ENCODE measurements at places on chromosomes 11 and 22. TPM values are rescaled to one million over a fixed set of nuclear protein-coding genes. Genes with fewer than 3 reads are reported as not detected.

DNA sequence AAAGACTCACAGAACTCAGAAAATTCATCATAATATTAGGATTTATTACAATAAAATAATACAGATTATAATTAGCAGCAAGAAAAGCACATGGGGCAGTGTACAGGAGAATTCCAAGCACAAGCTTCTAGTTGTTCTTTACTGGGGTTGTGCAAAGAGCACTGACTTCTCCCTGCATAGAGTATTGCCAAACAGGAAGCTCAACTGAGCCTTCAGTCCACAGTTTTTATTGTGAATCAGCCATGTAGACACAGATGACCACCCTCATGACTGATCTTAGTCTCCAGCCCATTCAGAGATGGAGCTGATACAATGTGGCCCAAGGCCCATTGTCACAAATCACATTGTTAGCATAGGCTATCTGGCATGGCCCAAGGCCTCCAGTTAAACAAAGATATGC, 798.9 kb downstream of the KCNA4 start:
- H3K36me3 ChIP-seq, result no peaks in the 10 kb centered on the region
- no peaks in the 10 kb centered on the region for H3K27me3 ChIP-seq
- no peak for DNase-seq
- no peak overlapping the region for H3K4me3 ChIP-seq
- H3K27ac ChIP-seq, result no peak overlapping the region

- no peak for DNase-seq
- H3K27me3 ChIP-seq, result no peaks in the 10 kb centered on the region
- no peak overlapping the region for H3K4me3 ChIP-seq
- H3K4me1 ChIP-seq, result no peaks in the 10 kb centered on the region
- H3K27ac ChIP-seq, result no peak overlapping the region
These were observed 10.1 kb upstream of the OR4A15 start for GRCh38 chr11:55357560-55358184.

GRCh38 chr11:5967708-5968107, 586 bp downstream of the OR56A5 start:
- H3K36me3 ChIP-seq, result no peaks in the 10 kb centered on the region
- H3K4me1 ChIP-seq, result no peaks in the 10 kb centered on the region
- H3K27ac ChIP-seq, result no peak overlapping the region
- H3K4me3 ChIP-seq, result no peak overlapping the region

- peak overlapping the region; percentile 10 for H3K4me3 ChIP-seq
- peaks cover 13% of the 10 kb centered on the region for H3K4me1 ChIP-seq
- peaks cover 29% of the 10 kb centered on the region for H3K27me3 ChIP-seq
These were observed 28.1 kb upstream of the FBXO3 start for GRCh38 chr11:33802194-33802950.

GRCh38 chr22:41857155-41857859, 24.4 kb downstream of the SREBF2 start:
- H3K27me3 ChIP-seq, result no peaks in the 10 kb centered on the region
- no peaks in the 10 kb centered on the region for H3K36me3 ChIP-seq
- no peak for DNase-seq

DNA sequence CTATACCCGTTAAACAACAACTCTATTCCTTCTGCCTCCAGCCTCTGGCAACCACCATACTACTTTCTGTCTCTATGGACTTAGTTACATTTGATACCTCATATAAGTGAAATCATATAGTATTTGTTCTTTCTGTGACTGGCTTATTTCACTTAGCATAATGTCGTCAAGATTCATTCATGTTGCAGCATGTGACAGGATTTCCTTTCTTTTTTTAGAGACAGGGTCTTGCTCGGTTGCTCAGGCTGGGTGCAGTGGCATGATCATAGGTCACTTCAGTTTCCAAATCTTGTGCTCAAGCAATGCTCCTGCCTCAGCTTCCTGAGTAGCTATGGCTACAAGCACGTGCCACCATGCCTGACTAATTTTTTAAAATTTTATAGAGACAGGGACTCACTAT, 29.4 kb upstream of the SORL1 start:
- no peak overlapping the region for H3K27ac ChIP-seq
- H3K4me3 ChIP-seq, result no peak overlapping the region
- H3K36me3 ChIP-seq, result no peaks in the 10 kb centered on the region
- DNase-seq, result no peak
- H3K4me1 ChIP-seq, result peaks cover 19% of the 10 kb centered on the region

DNA sequence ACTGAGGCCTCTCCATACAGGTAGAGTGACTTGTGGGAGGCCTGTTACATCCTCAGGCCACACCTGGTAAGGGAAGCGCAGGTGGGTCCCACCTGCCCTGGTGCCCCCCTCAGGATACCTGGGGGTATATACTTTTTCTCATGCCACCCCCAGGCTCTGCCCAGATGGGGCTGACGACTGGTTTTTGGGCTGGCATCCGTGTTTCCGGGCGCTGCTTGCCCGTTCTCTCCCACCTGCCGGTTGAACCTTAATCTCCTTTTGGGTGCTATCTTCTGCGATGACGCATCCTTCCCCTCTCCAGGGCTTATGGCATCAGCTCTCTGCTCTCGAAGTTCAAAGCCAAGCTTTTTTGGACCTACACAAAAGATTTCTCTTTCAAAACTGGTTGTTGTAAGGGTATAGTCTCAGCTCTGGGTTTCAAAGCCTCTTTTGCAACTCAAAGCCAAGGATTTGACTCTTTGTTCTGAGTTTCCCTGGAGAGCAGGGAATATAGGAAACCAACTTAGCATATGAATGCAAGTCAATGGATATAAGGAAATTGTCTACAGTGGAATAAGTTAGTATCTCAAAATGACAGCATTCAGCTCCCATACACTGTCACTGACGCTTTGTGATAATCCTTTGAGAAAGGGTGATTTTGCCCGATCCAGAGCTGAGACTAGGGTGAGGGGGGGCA, 8.6 kb upstream of the LRRC10B start:
- no peak overlapping the region for H3K27ac ChIP-seq
- H3K4me1 ChIP-seq, result no peaks in the 10 kb centered on the region
- H3K36me3 ChIP-seq, result no peaks in the 10 kb centered on the region

DNA sequence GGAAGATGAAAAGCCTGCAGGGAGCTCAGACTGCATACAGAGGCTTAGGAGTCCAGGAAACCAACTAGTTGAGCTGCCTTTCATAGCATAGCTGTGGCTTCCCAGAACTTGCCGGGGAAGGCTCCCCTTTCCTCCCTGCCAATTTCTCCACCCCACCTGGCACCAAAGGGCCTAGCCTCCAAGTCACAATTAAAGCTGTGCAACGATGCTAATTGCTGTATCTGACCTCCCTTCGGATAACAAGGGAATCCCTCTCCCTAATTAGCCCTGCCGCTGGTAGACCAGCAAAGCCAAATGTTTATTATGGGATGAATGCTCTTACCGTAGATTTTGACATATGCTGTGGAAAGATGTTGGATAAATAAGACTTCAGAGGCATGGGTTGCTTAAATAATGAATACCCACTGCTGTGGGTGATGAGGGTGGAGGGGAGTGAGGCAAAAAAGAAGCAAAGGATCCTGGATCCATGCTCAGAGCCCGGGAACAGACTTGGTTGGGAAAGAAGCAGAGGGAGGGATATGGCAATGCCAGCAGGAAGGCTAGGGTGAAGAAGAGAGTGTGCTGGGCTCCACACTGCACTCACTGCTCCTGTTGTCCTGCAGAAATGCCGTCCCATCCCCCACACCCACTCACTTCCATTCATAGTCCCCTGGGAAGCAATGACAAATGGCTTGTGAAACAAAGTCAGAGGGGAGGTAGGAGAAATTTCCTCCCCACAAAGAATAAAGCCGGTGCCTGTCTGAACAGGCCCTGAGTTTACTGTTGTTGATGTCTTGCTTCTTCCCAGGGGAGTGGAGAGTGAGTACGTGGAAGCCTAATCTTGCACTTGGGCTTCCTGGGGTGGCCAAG, 608.1 kb upstream of the CADM1 start:
- no peaks in the 10 kb centered on the region for H3K36me3 ChIP-seq
- DNase-seq, result no peak
- H3K4me3 ChIP-seq, result no peak overlapping the region
- no peaks in the 10 kb centered on the region for H3K27me3 ChIP-seq
- no peaks in the 10 kb centered on the region for H3K4me1 ChIP-seq

GRCh38 chr11:40170078-40170477, 1289.4 kb downstream of the LRRC4C start:
- no peak overlapping the region for H3K4me3 ChIP-seq
- no peak overlapping the region for H3K27ac ChIP-seq
- DNase-seq, result no peak
- H3K27me3 ChIP-seq, result no peaks in the 10 kb centered on the region
- H3K4me1 ChIP-seq, result no peaks in the 10 kb centered on the region

GRCh38 chr11:116558504-116559211, 214.1 kb downstream of the BUD13 start:
- no peak overlapping the region for H3K4me3 ChIP-seq
- H3K27ac ChIP-seq, result no peak overlapping the region
- H3K4me1 ChIP-seq, result peaks cover 6% of the 10 kb centered on the region

DNA sequence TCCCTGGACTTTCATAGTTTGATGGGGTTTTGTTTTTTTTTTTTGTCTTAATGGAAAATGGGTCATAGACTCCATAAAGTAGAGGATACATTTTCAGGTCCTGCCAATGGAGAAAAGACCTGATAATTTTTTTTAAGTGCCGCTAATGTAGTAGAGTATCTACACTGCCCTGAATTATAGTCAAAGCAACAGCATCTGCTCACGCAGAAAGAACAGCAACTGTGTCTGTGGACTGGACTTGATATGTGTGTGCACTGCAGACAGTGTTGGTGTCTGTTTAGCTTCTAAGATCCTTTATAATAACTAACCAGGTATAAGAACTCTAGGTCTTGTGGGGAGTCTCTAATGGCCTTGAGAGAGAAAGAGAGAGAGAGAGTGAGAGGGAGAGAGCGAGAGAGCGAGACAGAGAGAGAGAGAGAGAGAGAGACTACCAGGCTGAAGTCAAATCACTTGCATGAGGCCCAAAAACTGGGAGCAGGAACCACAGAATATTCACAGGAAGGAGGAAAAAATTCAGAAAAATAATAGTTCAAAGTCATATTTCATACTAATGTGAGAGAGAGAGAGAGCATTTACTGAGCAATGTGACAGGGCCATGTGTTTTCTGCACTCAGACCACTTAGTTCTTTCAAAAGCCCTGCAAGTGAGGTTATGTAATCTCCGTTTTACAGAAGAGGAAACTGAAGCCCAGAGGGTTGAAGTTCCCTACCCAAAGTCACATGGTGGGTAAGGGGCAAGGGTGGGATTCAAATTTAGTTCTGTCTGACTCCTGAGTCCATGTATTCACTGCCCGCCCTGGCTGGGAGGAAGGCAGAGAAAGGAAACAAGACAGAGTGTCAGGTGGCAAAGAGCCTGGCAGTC, 8.6 kb upstream of the MIAT start:
- H3K4me3 ChIP-seq, result no peak overlapping the region
- no peaks in the 10 kb centered on the region for H3K36me3 ChIP-seq

DNA sequence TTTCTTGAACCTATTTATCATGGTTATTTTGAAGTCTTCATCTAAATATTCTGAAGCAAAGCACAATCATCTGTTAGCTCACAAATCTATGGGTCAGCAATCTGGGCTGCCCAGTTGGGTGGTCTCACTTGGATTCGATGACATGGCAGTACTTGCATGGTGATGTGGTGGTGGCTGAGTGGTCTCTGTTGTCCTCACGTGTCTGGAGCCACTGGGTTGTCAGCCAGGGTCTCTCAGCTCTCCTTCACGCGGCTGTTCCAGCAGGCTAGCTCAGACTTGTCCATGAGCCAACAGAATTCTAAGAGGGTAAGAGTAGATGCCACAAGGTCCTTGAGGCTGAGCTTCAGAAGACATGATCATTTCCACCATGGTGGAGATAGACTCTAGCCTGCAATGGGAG, 66.4 kb upstream of the KCNQ1OT1 start:
- no peak overlapping the region for H3K4me3 ChIP-seq
- peak; percentile 4 for DNase-seq
- H3K27me3 ChIP-seq, result no peaks in the 10 kb centered on the region
- H3K36me3 ChIP-seq, result no peaks in the 10 kb centered on the region
- no peaks in the 10 kb centered on the region for H3K4me1 ChIP-seq
- no peak overlapping the region for H3K27ac ChIP-seq

GRCh38 chr11:128734103-128734831, 40.4 kb downstream of the FLI1 start:
- H3K36me3 ChIP-seq, result no peaks in the 10 kb centered on the region
- H3K4me1 ChIP-seq, result peaks cover 42% of the 10 kb centered on the region
- H3K4me3 ChIP-seq, result no peak overlapping the region

GRCh38 chr22:45334068-45334467, 24.3 kb downstream of the FAM118A start:
- H3K4me1 ChIP-seq, result peaks cover 5% of the 10 kb centered on the region
- H3K27ac ChIP-seq, result no peak overlapping the region
- no peaks in the 10 kb centered on the region for H3K27me3 ChIP-seq

GRCh38 chr11:82889133-82890001, 10.9 kb downstream of the PRCP start:
- H3K4me1 ChIP-seq, result no peaks in the 10 kb centered on the region
- no peaks in the 10 kb centered on the region for H3K36me3 ChIP-seq
- DNase-seq, result no peak

DNA sequence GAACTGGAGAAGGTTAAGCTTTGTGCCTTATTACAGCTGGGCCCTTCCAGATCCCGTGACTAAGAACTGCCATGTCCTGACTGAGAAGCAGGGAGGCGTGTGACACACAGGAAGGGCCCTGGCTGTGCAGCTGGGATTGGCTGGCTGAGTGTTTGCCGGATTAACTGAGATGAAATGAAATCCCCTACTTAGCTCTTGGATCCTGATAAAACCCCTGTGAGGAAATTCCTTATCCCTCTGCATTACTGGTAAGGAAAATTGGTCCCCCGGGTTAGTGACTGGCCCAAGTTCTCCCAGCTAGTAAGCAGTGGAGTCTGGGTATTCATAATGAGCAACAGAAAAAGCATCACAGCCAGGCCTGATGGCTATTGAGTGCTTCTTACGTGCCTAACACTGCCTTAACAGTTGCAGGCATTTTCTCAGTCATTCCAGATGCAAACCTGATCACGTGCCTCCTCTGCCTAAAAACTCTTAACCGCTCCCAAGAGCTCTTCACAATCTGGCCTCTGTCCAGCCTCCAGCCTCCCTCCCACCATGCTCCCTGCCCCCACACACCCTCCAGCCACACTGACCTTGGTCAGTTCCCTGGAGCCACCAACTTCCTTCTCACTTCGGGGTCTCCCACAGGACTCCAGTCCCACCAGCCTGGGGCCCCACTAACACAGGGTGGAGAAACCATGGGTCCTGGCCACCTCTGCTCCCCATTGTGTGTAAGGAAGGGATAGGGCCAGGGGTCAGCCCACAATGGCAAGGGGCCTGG, 37.8 kb downstream of the ARRB1 start:
- no peaks in the 10 kb centered on the region for H3K36me3 ChIP-seq
- peak; percentile 55 for DNase-seq
- peak overlapping the region; percentile 93 for H3K27ac ChIP-seq
- H3K4me3 ChIP-seq, result no peak overlapping the region
- no peaks in the 10 kb centered on the region for H3K27me3 ChIP-seq

- H3K27ac ChIP-seq, result no peak overlapping the region
- no peaks in the 10 kb centered on the region for H3K36me3 ChIP-seq
- H3K27me3 ChIP-seq, result no peaks in the 10 kb centered on the region
- no peaks in the 10 kb centered on the region for H3K4me1 ChIP-seq
These were observed 60.1 kb downstream of the TRPC6 start for GRCh38 chr11:101523634-101524260.

GRCh38 chr22:16562711-16563554, 29.7 kb downstream of the CCT8L2 start:
- H3K27me3 ChIP-seq, result no peaks in the 10 kb centered on the region
- no peak for DNase-seq
- no peaks in the 10 kb centered on the region for H3K4me1 ChIP-seq

The TRIM34 gene
- total RNA-seq, result 2.2 TPM

The SAA1 gene
- total RNA-seq, result 14.9 TPM

The FERMT3 gene
- 29.0 TPM for total RNA-seq

Data from tibial nerve (tissue), 4 donors.